ENCODE measurements at places on chromosomes 2 and 18. TPM values are rescaled to one million over a fixed set of nuclear protein-coding genes. Genes with fewer than 3 reads are reported as not detected.

DNA sequence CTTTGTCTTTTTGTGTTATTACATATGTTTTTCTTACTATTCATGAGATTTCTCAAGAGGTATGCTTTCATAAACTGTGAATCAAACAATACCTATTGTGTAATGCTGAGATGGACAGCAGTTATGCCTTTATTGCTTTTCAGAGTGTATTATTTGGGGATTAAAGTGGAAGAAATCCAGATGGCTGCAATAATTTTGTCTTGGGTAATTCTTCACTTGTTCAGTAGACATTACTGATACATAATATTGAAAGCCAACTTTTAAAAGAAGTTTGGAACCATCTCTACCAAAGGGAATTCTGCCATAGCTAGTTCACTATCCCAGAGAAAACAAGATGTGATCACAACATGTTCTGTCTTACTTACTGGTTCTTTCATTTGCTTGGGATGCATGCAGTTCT lies 253.4 kb upstream of the ZSWIM2 start:
- no peak for DNase-seq

DNA sequence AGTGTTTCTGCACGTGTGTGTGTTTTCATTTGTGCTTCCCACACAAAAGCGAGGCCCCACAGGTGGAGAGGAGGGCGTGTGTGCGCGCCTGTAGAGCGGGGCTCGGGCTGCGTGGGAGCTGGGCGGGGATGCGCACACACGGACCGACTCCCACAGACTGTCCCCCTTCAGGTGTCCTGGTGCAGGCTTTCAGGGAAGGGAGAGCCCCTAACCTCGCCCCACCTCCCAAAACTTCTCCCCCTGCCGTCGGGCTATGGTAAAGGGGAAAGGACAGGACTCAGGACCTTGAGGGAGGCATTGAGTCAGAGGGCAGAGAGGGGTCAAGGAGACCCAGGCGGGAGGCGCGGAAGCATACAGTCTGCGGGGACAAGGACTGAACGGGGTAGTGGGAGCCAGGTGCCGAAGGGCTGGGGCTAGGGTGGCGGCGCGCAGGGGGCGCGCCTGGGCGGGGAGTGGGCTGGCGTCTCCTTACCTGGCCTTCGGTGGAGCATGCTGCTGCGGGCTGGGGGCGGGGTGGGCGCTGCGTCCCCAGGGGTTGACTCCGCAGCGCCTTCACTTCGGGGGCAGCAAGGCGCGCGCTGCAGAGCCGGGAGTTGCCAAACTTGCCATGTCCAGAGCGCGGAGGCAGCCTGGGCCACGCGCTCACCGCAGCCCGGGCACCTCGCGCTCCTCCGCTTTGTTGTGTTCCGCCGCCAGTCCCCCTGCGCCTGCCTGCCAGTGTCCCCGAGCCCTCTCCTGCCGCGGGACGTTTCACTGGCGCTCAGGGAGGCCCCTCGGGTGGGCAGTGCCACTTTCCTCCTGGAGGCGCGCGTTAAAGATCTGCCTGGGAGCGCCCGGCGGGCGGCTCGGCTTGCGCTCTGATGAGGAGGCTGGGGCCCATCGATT lies 302.0 kb downstream of the NCKAP5 start:
- peak; percentile 85 for DNase-seq

SCRN3 gene
- total RNA-seq = 12.4 TPM

DNA sequence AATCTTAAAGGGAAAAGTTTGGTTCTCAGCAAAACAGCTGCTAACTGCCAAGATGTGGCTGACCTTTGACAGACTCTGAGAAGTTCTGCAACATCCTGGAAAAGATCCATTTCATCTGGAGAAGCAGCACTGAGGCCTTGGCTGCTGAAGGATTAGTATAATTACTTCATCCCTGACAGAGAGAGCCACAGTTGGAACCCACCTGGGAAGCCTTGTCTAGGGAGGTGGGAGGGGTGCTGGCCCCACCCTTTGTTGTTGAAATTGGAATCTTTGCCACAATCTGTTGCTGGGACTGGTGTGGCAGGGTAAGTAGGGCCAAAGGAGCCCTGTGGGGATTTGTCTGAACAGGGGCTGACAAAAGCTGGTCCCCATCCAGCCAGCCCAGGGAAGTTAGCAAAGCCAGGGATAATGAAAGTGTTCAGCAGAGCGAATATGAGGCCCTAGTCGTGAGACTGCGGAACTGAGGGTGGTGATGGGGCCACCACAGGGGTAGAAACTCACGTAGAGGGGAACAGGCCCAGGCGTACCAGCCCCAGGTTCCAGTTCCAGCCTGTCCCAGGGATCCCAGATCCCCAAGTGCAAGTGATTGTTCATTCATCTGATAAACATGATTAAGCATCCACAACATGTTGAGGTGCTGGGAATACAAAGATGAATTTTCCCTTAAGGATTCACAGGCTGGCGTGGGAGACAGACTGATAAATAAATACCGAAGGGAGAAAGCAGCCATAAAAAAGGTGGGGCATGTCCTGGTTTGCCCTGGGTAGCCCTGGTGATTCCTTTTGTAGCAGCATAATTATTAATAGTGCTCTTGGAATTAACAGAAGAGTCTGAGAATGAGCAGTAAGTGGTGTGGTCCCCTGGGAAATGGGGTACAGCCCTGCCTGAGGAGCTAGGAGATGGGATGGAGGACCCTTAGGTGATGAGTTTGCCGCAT lies 60.0 kb downstream of the MYO1B start:
- DNase-seq = peak; percentile 86

DNA sequence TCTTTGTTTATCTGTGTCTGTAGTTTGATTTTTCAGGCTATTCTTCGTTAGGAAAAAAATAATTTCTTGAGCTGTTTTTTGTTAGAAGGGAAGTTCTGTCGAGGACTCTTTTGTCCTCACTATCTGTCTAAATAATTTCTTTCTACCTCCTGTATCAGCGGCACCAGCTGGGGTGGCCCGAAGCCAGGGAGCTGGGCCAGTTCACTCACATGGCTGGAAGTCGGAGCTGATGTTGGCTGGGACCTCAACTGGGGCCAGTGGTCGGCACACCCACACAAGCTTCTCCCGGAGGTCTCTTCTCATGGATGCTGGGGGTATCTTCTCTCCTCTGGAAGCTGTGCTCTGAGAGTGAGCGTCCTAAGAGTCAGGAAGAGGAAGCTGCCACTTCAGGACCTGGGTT lies 8.0 kb upstream of the PDIA6 start:
- no peak for DNase-seq

SPP2 gene
- not detected for total RNA-seq

RAB6C gene
- total RNA-seq = not detected

KIF5C gene
- total RNA-seq = 1.3 TPM

TWSG1 gene
- 21.3 TPM for total RNA-seq

DNA sequence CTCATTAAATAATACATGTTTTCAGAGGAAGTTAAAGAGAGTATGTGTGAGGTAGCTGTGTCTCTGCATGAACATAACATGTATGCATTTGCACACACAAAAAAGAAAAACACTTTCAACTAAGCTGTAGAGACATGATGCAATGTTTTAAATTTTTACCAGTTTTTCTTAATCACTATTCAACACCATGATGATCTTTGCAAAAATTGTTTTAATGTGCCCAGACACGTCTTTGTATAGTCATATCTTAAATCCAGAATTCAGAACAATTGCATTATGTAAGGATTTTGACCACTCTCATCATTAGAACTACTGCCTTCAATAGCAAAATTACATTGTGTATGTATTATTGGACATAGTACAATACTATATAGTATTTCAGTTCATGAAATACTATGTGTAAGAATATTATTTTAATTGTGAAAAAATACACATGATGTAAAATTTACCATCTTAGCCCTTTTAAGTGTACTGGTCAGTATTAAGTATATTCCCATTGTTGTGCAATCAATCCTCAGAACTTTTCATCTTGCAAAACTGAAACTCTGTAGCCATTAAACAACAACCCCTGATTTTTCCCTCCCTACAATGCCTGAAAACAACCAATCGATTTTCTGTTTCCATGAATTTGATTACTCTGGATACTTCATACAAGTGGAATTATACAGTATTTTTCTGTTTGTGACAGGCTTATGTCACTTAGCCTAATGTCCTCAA lies 104.5 kb upstream of the ACVR2A start:
- DNase-seq = no peak

SH3RF3 gene
- 3.7 TPM for total RNA-seq

DNA sequence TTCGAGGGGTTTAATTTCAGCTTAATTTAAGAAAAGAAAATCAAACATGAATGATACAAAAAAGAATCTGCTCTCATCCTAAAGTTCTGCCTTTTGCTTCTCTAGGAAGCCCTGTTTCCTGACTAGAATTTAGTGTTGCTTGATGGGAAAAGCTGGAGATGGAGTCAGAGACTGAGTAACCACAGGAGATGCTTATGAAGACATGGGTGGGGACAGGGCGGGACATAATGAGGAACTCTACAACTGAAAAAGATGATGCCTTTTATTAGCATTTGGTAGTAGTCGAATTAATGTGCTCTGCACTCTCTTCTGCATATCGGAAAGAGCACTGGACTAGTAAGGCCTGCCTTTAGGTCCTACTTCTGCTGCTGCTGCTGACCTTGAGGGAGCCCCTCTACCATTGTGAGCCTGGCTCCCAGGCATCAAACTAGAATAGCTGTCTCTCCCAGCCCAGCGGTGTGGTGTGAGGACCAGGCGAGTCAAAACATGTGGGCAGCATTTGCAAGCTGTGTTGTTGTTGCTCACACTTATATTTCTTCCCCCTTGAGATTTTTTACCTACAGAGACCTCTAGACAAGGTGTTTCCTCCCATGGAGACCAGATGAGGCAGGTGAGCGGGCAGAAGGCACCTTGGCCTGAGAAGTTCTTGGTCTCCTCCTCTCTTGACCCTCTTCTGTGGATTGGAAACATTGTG lies 61.5 kb downstream of the INPP4A start:
- no peak for DNase-seq

DYSF gene
- total RNA-seq = 2.5 TPM

DNA sequence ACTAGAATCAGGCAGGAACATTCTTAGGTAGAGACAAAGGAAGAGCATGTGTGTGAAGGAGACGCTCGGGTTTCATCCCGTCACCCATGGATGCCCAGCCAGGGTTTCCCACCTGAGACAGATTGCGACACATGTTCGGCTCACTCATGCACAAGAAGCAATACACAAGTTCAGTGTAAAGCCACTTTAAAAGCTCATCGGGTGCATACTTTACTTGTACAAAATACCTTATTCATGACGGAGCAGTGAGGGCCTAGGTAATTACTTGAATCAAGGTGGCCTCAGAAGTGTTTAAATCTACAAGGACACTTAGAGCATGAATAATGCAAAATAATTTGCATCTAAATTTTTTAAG lies 42.0 kb downstream of the ZEB2 start:
- DNase-seq = no peak

SH2D6 gene
- total RNA-seq = not detected

DNA sequence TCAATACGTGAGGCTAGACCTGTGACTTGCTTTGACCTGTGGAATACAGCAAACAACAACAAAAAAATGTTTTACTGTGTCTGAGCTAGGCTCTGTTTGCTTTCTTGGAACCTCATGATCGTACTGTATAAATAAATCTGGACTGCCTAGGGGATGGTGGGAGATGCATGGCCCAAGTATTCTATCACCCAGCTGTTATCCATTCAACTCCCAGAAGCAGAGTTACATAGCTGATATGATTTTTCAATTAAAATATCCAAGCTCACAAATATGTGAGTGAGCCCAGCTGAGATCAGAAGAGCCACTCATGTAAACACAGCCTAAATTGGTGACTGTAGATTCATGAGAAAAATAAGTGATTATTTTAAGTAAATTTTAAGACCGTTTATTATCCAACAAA lies 154.1 kb upstream of the THUMPD2 start:
- no peak for DNase-seq

CCDC74B gene
- total RNA-seq = 2.6 TPM

NCKAP1 gene
- 95.1 TPM for total RNA-seq

DNA sequence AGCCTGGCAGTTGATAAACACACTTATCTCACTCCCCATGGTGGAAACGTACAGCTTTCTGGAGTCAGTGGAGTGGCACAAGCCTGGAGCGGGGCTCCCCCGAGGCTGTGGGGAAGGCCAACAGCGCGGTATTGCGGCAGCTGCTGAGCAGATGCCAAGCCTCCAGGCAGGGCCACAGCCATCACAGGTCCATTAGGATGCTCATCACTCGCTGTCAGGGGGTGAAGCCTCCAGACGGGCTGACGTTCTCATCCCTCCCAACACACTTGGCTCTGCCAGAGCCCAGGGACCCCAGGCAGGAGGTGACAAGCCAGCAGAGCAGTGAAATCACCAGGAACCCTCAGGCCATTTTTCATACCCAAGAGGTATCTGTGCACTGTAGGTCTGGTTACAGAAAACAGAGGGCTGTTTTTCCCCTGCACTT lies 529.2 kb upstream of the KLHL29 start:
- DNase-seq = no peak

DNA sequence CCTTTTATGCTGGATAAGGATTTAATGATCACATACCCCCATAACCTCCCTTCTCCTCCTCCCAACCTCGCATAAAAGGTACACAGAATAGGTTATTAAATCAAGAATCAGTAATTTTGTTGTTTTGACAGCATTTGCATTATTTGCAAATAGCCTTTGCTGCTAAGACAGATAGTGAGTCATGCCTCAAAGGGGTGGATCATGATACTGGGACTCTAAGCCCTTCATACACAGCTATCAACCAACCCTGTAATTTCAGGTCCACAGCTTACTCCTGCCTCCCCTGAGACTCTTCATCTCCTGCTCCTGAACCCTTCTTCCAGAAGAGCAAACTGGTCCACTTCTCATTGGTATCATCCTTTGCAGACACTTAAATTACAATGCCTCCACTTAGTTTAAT lies 73.8 kb upstream of the KLHL29 start:
- no peak for DNase-seq

DNA sequence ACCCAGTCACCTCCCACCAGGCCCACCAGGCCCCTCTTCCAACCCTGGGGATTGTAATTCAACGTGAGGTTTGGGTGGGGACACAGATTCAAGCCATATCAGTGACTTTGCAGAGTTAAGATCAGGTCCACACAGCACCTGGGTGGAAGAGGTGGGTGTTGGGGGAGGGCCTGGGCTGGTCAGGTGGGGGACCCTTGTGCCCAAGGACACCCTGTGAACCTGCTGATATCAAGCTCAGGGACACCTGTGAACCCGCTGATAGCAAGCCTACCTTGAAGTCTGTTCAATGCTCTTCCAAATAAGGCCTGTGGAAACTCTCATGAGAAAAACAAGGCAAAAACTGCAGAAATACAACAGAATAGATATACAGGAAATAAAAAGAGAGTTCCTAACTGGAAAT lies 19.9 kb upstream of the TPO start:
- no peak for DNase-seq

IGFBP5 gene
- total RNA-seq = 103 TPM

GRCh38 chr2:10140841-10141610 lies 18.5 kb downstream of the RRM2 start:
- no peak for DNase-seq

DNA sequence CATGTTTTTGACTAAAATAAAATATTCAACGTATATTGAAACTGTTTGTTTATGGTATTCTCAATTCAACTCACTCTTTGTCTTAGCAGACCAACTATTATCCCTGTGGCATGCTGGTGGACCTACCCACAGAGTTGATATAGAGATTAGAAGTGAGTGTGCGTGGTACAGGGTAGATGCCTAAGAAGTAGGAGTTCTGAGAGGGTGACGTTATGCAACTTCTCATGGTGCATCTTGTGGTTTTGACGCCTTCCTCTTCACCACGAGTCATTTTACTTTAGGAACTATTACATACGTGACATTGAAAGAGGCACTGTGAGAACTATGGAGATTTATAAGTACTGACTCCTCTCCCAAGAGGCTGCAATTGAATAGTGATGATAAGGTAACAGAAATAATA lies 26.6 kb upstream of the NAPG start:
- DNase-seq = no peak
